Esophagus squamous epithelium (tissue), 5 donors: ENCODE measurements at places on chromosomes 3 and 15.

- DNase-seq = no peak
Measured at GRCh38 chr3:141240687-141241615, 9.3 kb downstream of the PXYLP1 start.

DNA sequence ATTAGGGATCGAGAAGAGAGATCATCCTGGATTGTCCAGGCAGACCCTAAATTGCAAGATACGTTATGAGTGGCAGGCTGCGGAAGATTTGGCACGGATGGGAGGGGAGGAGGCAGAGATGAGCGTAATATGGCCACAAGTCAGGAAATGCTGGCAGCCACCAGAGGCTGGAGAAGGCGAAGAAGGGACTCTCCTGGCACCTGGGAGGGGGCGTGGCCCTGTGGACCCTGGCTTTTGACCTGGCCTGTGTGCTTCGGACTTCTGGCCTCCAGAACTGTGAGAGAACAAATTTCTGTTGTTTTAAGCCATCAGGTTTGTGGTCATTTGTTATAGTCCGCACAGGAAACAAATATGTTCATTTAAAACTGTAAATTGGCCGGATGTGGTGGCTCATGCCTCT is 31.9 kb upstream of the IGF1R start:
- no peak for DNase-seq

DNA sequence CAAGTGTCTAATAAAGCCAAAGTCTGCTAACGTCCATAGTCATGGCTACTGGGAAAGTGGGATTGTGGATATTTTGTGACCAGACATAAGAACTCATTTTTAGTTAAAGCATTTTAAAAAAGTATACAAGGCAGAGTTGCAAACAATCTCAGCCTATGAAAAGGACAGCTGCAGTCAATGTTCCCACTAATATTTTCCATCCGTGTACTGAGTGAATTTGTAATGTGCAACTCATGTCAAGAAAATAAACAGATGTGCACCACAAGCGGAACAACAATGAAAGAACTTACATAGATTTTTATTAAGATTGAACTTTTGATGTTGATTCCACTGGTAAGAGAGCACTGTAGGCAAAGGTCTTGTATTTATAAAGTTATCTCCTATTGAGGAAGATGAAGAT is 231.3 kb upstream of the SEMA6D start:
- DNase-seq = no peak

- no peak for DNase-seq
Measured at GRCh38 chr3:112776000-112776399, 70.7 kb downstream of the CD200R1L start.

DNA sequence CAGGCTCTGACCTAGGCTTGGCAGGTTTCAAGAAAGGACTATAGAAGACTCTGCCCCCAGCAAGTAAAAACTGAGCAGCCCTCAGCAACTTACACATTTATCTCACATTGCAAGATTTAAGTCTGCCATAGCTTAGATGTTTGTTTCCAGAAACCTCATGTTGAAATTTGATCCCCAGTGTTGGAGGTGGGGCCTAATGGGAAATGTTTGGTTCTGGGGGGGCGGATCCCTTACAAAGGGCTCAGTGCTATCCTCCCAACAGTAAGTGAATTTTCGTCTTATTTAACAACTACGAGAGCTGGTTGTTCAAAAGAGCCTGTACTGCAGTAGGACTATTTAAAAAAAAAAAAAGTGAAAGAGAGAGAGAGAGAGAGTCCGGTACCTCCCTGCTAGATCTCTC is 125.2 kb upstream of the PROK2 start:
- DNase-seq = no peak

DNA sequence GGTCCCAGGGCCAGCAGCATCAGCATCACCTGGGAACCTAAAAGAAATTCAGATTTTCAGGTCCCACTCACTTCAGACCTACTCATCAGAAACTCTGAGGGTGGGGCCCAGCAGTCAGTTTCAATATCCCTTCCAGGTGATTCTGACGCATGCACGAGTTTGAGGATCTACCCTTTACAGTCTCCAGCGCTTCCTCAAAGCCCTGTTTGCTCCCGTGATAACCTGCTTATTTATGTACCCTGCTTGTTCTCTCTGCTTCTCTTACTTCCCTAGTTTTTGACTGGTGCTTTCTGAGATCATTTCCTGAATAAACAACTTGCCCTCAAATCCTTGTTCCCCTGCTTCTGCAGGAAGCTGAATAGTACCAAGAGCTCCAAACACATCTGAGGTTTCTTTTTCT is 245.3 kb downstream of the ZNF621 start:
- no peak for DNase-seq

DNA sequence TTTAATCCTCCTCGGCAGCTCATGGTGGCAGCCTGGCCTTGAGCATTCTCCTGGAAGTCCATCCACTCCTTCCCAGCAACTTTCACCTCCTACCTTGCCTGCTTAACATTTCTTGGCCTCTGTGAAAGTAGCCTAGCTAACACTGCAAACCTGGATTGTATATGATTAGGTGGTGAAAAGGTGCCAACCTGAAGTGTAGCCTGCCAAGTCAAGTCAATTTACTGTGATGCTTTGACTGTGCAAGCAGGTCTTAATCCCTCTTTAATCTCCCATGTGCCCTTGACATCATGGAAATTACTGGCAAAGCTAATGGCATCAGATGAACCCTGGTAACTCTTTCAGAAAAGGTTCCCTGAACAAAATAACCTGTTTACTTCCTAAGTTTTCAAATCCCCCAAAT is 169.7 kb upstream of the NR2F2 start:
- DNase-seq = no peak

DNA sequence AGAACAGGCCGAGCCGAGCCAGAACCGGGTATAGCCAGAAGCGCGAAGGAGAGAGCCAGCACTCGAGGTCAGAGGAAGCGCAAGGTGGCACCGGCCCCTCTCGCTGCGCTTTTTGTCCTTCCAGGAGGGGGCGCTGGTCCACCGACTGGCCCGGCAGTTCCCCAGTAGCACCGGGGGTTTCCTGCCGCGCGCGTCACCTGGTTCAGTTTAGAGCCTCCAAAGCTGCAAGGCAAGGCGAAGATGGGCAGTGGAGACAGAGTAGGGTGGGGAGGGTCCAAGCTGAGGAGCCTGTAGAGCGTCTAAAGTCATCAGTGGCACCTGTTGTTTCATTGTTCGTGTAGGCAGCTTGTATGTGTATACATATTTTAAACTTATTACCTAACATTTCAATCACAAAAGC is 7.6 kb upstream of the NR2E3 start:
- DNase-seq = no peak

DNA sequence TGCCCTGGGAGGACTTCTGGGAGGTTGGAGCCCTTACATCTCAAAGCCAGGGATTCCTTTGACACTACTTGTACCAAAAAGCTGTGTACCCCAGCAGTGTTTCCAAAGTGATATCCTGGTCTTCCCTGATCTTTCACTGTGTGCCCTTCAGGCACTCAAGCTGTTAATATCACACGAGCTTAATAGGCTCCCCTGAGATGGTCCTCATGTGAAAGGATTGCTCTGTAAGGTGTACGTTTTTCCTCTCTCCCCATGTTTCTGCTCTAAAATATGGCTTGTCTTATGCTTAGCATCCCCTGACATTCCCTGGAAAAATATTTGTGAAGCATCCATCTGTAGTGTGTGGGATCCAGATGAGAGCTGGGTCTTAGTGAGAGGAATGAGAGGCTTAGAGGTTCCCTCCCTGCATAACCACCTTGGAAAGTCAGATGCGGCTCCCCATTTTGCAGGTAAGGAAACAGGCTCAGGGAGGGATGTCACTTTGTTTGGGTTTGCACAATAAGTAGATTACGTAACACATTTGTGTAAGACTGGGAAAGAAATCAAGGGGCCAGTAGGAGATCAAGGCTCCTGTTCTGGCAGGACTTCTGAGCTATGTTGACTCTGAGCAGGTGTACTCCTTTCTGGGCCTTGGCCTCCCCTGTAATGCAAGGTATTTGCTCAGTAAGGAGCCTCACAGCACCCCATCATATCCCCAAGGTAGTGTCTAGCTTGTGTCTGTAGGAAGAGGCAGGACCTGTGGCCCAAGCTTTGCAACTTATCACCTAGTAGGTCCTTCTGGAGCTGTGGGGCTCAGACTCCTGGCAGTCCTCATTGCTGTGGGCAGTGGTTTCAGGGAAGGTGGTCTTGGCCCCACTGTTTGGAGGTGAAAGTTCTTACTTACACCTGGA is 667 bp upstream of the ACOX2 start:
- DNase-seq = no peak

DNA sequence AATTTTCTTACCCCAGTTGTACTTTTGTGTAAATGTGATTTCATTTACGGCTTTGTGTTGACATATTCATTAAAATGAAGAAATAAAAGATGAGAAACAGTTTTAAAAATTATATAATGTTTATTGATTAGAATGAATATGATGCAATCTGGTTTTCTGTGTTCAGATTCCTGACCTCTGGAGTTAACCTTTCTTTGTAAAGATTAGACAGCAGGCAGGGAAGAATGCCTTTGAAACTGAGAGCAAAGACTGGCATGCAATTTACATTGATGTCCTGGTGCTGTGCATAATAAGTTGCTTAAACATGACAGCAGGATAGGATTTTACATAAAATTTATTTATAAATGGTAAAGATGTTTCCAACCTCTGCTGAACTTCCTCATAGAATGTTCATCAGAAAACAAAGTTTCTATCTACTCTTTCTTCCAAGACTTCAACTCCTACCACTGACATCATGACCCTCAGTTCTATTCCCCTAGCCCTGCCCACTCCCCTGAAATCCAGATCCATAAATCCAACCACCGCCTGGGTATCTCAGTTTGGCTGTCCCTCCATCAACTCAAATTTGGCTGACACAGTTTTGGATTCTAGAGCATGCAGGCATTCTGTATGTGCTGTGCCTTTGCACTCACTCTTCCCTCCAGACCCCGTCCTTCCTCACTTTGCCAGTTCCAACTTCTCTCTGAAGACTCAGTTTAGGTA is 1.7 kb downstream of the HGD start:
- DNase-seq = no peak

DNA sequence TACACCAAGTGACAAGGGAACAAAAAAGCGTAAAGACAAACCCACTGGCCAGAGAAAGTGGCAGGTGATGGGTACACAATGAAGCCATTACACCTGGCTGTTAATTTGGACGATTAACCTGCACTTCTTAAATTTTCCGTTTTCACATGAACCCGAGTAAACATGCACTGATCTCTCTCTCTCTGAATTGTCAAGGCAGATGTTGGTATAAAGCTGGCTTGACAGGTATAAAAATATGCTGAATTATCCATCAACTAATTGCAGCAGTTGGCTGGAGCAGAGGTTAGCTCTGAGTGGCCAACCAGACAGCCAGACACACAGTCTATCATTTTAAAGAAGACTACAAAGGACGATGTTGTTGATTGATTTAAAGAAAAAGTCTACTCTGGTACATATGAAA is 561.7 kb upstream of the ALCAM start:
- no peak for DNase-seq
